ENCODE measurements at places on chromosomes 1 and 21.
A peak's percentile ranks its signal among the peaks of the same experiment; 100 is the strongest.

DNA sequence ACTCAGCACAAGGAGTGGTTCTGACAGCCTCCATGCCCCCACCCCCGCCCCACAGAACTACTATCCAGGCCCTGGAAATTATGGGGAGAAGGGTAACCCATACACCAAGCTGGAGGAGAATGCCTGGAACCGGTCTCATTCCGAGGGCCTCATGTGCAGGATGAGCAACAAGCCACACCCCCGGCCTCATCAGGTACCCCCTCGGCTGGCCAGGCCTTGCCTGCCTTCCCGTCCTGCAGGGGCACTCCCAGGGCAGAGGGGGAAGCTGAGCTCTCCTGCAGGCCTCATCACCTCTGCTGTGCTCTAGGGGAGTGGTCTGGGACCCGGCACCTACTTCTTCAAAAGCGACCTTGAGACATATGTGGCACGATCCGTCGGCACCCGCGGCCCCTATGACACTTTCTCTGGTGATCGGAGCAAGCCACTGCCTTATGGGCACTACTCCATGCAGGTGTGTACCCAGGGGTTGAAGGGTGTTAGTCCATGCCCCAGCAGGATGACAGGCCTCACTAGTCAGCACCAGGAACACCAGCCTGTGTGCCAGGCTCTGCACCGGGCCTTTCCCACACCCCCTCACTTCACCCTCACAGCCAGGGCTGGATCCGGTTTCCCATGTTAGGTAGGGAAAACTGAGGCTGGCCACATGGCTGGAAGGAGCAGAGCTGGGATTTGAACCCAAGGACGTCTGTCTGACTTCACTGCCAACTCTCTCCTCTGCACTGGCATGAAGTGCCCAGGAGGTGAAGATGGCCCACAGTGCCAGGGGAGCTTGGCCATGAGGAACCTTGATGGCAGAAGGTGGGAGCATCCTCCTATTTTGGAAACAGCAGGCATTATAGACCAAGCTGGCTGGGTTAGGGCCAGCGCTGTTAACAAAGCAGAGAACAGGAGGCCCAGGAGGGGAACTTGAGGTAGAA lies 10.9 kb upstream of the TTC22 start:
- no peak for DNase-seq

- no peak for DNase-seq
Observed at GRCh38 chr1:208175508-208175895, 68.7 kb downstream of the PLXNA2 start.

DNA sequence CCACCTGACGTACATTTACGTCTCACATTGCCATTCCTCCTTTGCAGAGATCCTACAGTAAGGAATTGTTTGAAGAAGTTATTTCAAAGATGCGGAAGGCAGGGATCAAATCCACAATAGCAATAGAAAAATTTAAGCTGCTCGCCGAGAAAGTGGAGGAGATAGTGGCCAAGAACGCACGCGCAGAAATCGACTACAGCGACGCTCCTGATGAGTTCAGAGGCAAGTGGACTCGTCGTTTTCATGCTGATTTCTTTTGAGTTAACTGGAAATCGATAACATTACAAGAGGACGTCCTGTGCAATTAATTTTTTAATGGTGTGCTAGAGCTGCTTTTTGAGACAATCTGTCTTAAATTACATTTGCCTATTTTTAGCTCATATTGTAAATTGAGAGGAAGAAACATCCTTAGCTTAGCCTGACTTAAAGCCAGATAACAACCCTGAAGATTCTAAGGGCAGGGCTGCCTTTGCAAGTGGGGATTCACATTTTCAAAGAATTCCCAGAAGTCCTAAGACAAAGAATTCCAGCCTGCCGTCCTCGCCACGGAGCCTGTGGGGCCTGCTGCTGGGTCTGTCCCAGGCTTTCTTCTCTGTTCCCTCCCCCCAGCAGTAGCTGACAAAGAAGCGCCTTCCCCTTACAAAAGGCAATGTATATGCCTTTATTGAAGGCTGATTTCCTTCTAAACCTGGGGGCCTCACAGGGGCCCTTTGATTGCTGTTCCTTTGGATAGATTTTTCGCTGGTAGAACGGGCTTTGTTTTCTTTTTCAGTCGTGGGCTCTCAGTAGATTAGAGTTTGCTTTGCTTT lies 31.6 kb upstream of the KIF1B start:
- peak; percentile 61 for DNase-seq

GRCh38 chr1:208944981-208945451 lies 638.5 kb upstream of the CAMK1G start:
- DNase-seq: no peak

DNA sequence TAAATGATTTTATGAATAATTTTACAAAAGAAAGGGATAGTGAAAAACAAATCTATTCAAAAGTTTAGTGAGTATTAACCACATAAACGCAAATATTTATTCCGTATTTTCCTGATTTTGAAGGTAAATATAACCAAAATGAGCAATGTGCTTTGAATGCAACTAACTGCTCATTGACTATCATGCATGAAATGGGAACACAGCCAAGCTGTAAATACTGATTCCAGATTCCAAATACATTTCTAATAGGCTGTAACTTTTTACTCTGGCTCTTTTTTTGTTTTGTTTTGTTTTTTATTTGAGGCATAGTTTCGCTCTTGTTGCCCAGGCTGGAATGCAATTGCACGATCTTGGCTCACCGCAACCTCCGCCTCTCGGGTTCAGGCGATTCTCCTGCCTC lies 41.8 kb downstream of the SELENOF start:
- peak; percentile 27 for DNase-seq

DNA sequence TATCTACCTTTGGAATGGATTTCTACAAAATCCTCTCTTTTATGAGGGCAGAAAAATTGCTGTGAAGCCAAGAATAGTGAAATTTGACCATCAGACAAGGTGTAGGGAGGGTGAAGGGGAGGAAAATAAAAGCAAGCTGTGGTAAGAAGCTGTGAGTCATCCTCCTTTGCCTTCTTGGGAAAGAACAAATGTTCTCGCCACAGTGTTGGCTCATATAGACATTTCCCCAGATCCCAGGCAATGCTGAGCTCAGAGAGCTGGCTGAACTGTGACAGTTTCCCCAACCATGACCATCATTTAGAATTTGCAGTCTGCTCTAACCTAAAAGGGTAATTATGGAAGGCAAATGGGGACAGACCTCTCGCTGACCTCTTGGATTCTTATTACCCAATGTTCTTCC lies 235.4 kb downstream of the PBX1 start:
- DNase-seq: peak; percentile 88

DNA sequence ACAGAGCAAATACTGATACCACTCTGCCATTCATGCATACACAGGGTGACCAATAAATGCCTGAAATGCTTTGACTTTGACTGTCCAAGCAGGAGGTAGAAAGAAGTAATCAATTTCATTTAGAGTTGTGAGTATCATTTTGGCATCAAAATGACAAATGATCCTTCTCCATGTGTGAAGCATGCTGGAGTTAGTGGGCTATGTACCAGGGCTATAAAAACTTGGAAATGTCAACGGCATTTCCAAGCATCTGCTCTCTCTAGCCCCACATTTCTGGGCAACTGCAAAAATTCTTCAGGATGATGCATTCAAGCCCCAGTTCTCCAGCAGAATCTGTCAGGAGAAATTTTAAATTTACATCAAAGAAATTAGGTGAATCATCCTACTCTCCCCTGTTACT lies 208.4 kb upstream of the PTBP2 start:
- DNase-seq: peak; percentile 64

DNA sequence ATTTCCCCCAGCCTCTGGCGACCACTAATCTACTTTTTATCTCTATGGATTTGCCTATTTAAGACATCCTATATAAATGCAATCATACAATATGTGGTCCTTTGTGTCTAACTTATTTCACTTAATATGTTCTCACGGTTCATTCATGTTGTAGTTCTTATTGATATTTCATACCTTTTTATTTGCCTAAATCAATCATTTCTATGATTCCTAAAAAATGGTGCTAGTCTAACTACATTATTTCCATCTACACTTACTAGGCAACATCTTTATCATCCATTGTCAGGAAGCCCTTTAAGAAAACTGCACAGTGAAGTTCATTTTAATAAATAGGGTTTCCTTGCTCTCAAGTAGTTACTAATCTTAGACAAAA lies 380 bp upstream of the FBXO28 start:
- no peak for DNase-seq

DNA sequence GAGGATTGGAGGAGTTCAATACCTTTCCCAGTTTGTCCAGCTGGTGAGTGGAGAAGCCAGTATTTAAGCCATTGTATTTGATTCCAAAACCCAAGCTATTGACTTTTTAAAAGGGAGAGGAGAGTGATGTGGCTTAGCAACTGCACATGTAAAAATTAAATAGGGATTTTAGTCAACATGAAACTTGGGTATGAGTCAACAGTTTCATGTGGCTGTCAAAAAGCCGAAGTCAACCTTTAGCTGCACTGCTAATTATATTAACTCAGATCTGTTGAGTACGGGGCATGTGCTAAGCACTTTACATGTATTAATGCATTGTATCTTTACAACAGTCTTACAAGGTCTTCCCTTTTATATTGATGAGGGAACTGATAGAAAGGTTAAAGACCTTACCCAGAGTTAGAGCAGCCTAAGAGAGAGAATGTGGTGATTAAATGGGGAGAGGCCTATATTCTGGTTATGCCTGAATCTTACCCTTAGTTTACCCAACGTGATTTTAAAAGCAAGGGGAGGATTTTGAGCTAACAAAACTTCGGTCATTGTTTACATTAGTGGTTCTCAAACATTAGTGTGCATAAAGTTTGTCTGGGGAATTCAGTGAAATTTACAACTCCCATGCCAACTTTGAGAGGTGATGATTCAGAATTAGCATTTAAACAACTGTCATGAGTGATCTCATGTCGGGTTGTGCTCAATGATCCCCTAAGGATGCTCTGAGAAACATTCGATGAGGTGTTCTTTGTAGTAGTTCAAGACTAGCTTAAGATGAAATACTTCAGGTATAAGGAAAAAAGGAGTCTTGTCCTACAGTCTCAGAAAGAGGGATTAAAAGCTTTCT lies 6.9 kb upstream of the SLC35F3 start:
- no peak for DNase-seq

DNA sequence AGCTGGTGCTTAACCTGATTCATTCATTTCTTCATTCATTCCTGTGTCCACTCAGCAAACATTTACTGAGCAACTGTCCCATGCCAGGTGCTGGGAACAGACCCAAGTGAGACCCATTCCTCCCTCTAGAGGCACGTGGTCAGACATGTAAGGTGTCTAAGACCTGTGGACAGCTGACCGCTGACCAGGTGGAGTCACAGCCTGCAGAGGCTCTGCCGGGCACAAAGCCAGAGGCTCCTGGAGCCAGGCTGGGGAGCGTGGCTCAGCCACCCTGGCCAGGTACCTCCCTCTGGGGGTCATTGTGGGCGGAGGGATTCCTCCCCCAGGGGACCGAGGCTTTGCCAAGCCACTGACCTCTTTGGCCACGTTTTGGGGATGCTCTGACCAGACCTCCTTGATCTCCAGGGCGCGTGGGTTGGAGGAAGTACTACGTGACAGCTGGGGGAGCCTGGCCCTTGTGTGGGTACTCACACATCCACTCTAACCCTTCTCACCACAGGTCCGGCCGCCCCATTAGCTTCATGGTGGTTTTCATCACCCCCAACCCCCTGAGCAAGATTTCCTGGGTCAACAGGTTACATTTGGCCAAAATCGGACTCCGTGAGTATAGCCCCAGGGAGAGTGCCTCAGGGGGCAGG lies 100.3 kb downstream of the ARHGEF10L start:
- no peak for DNase-seq

DNA sequence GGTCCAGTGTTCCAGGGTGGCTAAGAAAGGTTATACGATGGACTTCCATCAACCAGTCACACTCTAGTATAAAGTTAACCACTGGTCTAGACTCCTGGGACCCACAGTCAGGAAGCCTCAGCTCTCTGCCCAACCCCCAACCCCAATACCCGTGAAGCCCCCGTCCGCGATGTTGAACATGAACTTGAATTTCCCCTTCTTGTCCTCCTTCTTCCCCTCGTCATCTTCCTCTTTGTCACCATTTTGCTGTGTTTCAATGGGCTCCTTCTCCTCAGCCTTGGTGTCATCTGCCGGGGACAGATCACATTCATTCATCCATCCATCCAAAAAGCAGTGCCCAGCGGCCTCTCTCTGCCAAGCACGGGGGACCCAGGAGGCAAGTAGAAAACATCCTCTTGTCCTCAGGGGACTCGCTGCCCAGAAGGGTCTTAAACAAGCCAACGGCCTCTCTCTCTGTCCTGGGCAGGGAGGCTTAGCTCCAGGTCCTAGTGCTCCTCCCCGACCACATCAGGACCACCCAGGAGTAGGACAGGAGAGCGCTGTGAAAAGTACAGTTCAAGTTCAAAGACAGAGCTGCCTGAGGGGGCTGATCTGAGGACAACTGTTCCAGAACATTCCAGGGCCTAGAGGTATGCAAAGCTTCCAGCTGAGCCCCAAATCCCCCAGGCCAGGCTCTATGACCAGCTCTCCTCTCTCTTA lies 66.5 kb downstream of the KCNAB2 start:
- DNase-seq: no peak

GRCh38 chr1:181151378-181152326 lies 63.2 kb downstream of the IER5 start:
- DNase-seq: peak; percentile 34

GRCh38 chr1:48536477-48536876 lies 64.5 kb upstream of the SPATA6 start:
- no peak for DNase-seq

DNA sequence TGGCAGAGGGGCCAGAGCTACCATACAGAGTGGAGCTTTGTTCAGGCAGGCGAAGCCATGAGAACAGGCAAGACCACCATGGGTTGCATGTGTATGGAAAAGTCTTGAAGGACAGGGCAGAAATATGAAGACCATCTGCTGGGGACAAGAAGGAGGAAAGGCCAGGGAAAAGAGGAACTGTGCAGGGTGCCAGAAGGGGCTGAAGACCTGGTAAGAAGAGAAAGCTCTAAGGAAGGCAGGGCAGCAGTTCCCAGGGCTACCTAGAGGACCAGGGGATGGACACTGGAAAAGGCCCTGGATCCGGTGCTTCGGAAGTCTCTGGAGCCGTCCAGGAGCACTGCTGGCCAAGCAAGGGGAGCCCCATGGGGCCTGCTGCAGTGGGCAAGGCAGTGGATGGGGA lies 43.4 kb downstream of the PKP1 start:
- DNase-seq: no peak

DNA sequence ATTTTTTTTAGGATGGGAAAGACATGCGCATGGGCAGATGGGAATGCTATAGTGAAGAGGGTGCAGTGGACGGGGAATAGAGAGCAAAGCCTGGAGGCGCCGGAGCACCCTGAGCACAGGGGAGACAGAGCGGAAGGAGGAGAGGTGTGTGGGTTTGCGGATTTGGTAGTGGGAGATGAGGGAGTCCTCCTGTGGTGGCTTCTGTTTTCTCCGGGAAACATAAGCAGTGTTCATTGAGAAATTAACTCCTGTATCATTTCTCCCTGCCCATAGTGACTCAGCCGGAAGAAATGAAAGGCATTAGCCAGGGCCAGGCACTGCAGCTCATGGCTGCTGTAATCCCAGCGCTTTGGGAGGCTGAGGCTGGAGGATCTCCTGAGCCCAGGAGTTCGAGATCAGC lies 4.7 kb upstream of the PTPRF start:
- DNase-seq: peak; percentile 80

- no peak for DNase-seq
Observed at GRCh38 chr1:75870951-75871350, 61.3 kb downstream of the ASB17 start.
